ENCODE measurements at places on chromosomes 12 and 14.

DNA sequence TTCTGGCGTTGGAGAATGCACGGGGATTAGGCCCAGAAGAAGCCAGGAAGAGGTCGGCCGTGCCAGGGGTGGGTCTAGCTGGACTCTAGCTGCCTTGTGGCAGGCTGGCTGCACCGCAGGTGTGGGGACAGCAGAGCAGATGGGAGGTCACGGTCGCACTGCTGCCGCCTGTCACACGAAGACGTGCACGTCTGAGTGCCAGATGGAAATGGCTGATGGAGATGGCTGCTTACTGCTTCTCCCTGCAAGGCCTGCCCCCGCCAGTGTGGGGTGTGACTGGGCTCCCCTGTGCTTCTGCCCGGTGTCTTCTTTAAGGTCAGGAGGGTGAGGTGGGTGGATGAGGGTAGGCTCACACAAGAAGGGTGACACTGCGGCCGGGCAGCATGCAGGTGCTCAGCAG lies 79.0 kb downstream of the MOK start:
- DNase-seq = no peak

GRCh38 chr12:69278814-69279782 lies 39.7 kb downstream of the CPSF6 start:
- no peak for DNase-seq

DNA sequence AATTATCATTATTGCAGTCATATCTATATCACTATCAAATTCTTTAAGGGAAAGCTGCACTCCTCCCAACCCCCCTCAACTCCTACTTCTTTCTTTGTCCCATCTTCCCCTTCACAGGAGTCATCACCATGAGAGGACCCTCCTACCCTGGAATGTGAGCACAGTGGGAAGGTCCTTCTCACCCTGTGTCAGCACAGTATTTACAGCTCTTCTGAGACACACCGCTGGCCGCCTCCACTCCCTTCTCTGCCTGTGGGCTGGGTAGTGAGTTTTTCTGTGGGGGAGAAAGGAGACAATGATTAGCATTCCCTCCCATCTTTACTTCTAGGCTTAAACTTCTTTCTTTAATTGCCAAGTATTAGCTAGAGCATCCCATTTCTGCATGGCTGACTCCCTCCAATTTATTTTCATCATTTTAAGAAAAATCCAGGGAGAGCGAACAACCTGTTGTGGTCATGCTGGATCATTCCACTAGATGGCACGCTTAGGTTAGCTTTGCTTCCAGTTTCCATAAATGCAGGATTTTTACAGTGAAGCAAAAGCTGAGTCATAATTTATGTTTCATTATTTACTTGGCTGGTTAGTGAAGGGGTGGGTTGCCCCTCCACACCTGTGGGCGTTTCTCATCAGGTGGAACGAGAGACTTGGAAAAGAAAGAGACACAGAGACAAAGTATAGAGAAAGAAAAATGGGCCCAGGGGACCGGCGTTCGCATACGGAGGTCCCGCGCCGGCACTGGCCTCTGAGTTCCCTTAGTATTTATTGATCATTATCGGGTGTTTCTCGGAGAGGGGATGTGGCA lies 188.5 kb downstream of the ALX1 start:
- peak; percentile 79 for DNase-seq

GRCh38 chr14:80615831-80616230 lies 325.7 kb downstream of the CEP128 start:
- no peak for DNase-seq

- DNase-seq = no peak
These were observed 713 bp upstream of the FBXL14 start for GRCh38 chr12:1595026-1595561.

- DNase-seq = peak; percentile 36
These were observed 47.4 kb downstream of the SUSD6 start for GRCh38 chr14:69658664-69659261.

DNA sequence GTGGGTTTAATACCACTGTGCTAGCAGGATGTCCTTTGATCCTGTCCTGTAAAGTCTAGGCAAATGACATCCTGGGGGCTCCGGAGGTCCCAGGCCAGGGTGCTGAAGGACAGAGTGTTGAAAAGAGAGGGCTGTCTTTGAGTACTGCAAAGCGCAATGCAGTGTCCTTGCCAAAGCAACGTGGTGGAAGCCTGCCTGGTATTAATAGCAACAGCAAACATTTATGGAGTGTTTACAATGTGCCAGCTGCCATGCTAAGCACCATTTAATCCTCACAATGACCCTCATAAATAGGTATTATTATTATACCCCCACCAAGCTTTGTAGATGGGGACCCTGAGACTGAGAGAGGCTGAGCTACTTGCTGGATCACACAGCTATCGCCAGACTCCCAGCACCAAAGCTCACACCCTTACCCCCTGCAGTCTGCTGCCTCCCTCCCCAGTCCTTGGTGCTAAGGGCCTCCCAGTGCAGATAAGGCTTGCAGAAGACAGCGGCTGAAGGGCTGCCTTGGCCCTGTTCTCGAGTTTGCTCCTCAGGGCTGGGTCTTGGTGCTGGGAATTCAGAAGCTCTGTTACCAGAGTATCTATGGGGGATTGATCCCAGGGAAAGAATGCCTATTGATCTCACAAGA lies 427.7 kb downstream of the FUT8 start:
- DNase-seq = peak; percentile 80

- DNase-seq = no peak
These were observed 9.5 kb downstream of the RITA1 start for GRCh38 chr12:113194971-113195391.

- no peak for DNase-seq
These were observed 104.7 kb downstream of the ST8SIA1 start for GRCh38 chr12:22229652-22230279.

- no peak for DNase-seq
These were observed at the start of gene CLEC14A for GRCh38 chr14:38255673-38256532. TSS of gene CLEC14A (minus strand) at chr14:38256093. CDS start at chr14:38256022, 71 bp downstream.

DNA sequence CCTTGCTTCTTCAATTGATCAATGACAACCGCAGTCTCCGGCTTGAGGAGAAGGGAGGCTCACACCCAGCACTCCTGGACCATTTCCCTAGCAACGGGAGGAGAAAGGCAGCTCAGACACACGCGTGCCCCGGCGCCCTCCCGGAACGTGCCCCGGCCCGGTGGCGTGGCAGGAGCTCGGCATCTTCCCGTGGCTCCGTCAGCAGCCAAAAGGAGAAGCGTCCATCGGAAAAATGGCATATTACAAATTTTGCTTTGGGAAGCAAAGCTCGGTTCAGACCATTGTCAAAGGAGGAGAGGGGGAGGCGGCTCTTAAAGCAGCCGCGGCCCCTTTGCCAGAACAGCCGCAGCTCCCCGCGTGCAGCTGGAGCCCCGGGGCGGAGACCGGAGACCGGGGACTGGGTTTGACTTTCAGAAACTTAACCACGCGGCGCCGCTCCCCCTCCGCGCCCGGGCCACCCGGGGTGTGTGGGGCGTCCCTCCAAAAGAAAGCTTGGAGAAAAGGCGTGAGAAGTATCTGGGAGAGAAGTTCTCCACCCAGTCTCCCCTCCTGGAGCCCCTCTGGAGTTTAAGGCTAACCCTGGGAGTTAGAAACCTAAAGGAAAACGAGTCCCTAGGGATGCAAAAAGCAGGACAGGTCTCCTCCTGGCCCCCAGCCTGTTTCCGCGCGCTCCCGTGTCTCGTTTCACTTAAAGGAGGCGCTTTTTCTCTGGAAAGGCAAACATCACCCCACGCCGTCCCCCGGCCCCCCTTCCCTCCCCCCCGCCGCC lies 545 bp downstream of the PPFIA2 start:
- peak; percentile 78 for DNase-seq

DNA sequence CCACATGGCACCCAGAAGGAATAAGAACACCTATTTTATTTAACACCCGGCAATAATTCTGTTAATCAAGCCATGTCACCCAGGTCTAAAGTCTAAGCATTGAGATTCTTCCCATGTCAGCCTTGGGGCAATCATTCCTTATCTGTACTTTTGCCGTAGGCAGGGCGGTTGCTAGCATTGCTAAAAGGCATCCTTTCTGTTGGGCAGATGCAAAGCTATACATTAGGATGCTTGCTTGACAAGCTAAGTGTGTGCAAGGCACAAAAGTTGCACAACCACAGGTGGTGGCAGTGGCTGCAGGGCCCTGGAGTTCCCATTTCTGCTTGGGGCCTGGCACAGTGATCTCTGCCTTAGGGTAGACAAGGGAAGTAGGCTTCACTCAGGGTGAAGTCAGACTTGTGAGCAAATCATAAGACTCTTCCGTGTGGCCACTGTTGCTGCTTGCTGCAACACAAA lies 12.5 kb upstream of the GALNT6 start:
- DNase-seq = no peak
